ENCODE measurements at places on chromosomes 2 and 18. TPM values are rescaled to one million over a fixed set of nuclear protein-coding genes. Genes with fewer than 3 reads are reported as not detected.

- no peak for DNase-seq
Measured at GRCh38 chr18:64981915-64982314, 768.9 kb upstream of the CDH7 start.

DNA sequence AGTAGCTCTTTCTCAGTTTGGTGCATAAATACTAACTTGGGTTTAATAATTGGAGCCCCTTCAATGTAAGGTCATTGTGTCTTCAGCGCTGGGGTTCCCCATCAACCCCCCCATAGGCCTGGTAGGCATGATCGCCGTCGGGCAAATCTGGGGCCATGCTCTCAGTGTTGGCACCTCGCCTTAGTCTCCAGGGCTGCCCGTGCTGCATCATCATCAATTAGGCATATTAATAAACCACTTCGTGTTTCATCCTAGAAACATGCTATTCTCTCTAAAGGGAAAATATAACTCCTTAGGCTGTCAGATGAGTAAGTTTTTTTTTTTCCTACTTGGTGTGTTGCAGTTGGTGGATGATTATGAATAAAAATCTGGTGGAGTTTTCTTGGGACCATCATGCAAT lies 96.7 kb upstream of the IL1R2 start:
- no peak for DNase-seq

- DNase-seq = no peak
Measured at GRCh38 chr18:79404567-79404910, 8.8 kb downstream of the NFATC1 start.

The IL1F10 gene
- total RNA-seq = not detected

Measured in liver (tissue), 10 donors.